ENCODE measurements at places on chromosomes 2 and 18.
A peak's percentile ranks its signal among the peaks of the same experiment; 100 is the strongest.

DNA sequence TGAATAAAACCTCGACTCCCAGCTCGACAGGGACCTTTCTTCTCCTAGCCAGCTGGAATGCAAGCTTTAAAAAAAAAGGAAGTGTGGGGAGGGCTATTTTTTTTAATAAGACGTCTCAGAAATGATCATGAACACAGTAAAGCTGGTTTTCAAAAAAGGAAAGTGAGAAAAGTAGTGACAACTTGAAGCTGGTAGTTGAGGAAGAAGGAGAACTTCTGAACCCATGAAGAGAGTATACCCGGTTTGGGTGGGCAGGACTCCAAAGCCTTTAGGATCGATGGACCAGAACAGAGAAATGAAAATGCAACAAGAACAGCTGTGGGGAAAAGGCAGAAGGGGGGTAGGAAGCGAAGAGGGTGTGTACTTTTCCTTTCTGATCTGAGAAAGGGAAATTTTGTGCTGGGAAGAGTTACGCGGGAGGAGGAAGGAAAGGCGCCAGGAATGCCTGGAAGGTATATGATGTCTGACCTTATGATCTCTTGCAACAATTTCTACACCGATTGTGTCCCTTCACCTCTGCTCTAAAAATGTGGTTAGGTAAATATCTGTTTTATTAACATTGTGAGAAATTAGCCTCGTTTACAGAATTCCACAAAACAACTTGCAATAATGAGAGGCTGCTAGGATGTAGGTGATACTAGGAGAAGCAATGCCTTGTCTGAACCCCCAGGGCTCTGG lies 22.6 kb upstream of the CYP1B1 start:
- DNase-seq, result no peak

DNA sequence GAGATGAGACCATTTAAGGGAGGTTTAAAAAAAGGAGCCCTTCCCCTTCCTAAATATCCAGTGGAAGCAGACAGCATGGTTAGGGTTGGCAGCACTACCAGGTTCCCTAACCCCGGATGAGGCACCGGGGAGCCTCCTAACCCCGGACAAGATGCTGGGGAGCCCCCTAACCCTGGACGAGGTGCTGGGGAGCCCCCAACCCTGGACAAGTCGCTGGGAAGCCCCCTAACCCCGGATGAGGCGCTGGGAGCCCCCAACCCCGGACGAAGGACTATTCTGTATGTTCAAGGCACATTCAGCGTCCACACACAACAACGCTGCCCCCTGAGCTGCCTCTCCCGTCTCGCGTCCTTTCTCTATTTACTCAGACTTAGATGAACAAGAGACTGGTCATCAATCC lies 51.9 kb downstream of the ANKMY1 start:
- no peak for DNase-seq

DNA sequence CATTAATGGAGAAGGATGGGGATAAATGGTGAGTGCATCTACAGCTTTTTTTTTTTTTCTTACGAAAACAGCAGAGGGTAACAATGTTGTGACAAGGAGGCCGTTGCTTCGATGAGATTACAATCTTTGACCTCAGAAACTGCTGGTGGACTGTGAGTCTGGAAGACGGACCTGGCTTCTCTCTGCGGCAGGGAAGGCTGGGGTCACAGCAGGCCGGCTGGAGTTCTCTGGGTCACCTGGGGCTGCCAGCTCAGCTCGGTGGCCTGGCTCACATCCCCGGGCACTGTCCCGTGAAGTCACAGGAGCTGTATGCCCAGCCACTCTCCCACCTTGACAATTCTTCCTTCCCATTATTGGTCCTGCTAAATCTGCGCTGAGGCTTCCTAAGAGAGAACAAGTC lies 160.8 kb downstream of the ACKR3 start:
- no peak for DNase-seq

GRCh38 chr2:234587341-234588053 lies 90.6 kb upstream of the ARL4C start:
- DNase-seq, result no peak

DNA sequence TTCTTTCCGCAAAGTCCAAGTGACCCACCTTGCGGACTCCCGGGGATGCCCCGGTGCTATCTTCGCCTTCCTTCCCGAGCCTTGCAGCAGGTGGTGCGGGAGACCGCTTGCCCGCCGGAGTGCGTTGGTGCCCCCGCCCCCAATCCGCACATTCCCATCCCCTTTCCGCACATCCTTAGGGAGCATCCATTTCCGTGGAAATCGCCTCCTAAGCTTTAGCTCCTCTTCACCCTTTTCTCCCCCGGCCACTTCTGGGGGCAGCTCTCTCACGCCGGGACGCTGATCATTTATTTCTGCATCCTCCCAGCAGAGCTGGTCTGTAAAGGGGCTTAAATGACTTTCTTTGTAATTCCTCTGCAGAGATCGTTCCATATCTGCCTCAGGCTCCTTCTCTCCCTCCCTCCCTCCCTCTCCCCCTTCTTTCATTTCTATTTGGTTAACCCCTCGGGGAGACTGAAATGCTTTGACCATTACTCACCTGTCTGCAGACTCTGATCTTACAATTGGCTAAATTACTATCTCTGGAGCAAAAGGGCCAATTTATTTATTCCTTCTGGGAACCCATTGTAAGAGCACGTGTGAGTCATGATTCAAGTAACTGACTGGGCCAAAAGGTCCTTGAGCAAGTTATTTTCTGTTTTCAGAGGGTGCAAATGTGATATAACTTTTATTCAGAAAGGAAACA lies 1.3 kb upstream of the LYPD1 start:
- DNase-seq, result peak; percentile 95

DNA sequence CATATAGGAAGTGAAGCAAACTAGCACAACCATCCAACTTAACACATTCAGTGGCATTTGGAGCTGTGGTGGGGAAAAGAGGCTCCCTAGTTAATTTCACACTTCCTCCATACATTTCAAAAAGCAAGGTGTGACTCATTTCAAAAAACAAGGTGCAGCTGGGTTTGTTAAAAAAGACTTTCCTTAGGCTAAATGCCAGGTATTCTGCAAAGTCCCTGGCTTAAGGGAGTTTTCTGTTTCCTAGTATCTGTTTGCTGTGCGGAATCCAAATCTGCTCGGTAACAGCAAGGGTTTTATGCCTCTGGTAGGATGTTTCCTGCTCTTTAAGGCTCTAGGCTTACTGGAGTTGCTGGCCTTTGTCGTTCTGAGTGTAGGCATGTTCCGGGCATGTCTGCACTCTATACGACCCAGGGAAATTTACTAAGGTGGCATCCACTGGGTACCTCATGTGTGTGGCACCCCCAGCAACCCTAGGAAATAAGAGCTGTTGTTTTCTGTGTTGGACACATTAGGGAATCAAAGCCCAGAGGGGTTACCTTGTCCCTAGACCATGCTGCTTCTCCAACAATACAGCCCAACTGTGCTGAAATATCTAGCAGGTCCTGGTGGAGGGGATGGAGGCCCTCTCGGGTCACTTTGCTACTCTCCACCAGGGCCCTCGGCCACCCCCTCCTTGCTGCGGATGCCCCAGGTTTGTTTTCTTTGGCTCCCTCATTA lies 634 bp upstream of the MSGN1 start:
- DNase-seq, result no peak

DNA sequence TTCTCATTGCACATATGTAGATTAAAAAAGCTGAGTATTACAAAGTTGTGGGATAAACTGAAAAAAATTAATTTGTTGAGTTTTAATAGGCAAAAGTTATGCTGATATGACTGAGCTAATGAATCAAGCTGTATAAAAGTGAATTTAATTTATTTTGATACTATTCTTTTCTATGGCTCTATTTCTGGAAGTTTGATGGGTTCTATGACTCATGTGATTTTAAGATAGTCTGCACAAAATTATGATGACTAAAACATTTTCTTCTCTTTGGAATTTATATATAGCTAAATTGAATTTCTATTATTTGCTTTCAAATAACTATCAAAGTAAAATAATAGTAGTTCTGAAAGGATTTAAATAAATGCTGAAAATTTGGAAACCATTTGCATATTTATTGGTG lies 71.0 kb upstream of the MMADHC start:
- no peak for DNase-seq

GRCh38 chr2:144351687-144352086 lies 168.2 kb downstream of the ZEB2 start:
- DNase-seq, result no peak

DNA sequence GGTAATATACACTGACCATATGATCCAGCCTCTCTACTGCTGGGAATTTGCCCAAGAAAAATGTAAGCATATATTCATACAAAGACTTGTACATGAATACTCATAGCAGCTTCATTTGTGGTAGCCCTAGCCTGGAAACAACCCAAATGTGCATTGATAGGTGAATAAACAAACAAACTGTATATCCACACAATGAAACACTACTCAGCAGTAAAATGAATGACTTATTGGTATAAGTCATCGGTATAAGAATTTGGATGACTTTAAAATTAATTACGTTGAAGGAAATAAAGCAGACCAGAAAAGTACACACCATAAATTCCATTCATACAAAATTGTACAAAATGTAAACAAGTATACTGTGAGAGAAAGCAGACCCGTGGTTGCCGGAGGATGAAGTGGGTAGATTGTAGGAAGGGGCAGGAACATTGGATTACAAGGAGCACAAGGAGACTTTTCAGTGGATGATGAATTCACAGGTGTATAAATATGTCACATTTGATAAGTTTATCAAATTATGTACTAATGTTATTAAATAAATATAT lies 376.7 kb downstream of the TDRD15 start:
- DNase-seq, result no peak

- DNase-seq, result no peak
Measured at GRCh38 chr2:224011837-224012236, 27.2 kb downstream of the SERPINE2 start.

- DNase-seq, result no peak
Measured at GRCh38 chr18:58787536-58788149, 77.0 kb upstream of the ZNF532 start.

DNA sequence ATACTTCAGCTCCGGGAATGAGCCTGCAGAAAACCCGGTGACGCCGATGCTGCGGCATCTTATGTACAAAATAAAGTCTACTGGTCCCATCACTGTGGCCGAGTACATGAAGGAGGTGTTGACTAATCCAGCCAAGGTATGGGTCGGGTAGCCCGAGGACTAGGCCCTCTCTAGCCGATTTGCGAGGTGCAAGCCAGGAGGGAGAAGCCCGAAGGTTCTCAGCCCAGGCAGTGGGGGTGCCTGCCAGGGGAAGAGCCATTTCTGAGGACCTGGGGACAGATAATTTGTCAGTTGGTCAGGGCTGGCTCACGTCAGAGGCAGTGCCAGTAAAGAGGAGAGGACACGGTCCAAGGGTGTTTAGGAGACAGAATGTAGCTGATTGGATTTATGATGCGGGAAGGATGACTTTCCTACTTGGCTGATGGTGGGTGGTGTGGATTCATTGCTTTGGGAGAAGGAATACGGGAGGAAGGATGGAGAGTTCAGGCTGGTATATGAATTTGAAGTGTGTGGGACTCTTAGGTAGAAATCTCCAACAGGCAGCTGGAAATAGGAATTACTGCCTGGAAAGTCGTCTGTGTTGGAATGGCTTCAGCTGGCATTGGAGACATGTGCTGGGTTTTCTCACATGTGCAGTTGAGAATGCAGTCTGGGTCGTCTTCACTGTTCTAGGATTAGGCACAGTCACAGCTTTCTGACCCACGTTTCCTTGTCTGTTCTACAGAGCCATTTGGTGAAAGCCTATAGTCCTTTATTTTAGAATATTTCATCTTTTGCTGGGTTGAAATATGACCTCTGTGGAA lies 874 bp downstream of the NDUFAF7 start:
- no peak for DNase-seq

GRCh38 chr2:172481507-172482262 lies 54.3 kb downstream of the ITGA6 start:
- no peak for DNase-seq

DNA sequence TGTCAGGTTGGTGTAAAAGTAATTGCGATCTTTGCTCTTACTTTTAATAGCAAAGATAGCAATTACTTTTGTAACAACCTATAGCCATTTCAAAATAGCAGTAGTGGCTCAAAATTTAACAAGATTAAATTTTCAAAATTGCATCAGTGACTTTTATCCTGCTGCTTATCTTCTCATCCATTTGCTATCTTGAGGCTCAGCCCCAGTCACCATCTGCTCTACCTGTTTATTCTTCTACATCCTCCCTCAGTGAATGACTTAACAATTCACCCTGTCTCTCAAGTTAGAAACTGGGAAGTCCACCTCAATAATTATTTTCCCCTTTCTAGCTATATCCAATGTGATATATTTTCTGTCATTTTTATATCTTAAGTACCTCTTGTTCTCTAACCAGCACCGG lies 148.6 kb upstream of the ZNF804A start:
- DNase-seq, result no peak

- DNase-seq, result no peak
Measured at GRCh38 chr18:38751898-38752297, 1186.3 kb upstream of the CELF4 start.

DNA sequence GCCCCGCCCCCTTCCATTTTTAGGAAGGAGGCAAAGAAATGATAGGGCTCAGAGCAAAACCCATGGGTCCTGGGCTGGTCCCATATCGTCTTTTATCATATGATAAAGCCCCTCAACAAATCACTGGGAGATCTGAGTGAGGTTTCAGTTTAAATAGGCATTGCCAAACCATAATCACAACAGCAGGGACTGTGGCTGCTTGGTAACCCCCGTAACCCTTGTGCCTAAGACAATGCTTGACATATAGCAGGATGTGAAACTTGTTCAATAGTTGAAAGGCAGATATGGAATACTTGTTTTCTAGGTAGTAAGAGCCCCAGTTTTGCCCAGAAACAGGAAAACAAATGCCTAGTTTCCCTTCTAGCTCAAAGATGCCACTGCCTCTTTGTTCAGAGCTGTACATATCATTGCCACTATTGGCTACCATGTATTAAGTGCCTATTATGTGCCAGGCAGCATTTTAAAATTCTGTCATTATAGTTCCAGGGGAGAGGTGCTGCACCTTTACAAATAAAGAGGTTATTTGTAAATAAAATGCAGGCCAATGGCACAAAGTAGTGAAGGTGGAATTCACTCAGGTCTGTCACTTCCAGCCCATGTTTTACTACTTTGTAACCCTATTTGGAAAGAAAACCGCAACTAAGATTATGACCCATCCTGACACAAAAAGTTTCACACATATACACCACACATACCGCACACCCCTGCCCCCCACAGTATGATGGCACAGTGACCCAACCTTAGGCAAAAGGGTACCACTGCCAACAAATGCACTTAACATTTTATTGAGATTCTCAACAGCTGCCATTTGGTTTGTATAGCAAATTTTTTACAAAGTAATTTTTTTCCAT lies 14.2 kb downstream of the NAGK start:
- no peak for DNase-seq

- no peak for DNase-seq
Measured at GRCh38 chr2:105112345-105112744, 74.5 kb downstream of the MRPS9 start.

GRCh38 chr18:37402735-37403099 lies 162.9 kb downstream of the CELF4 start:
- no peak for DNase-seq

- DNase-seq, result no peak
Measured at GRCh38 chr2:28556303-28556702, 60.4 kb downstream of the PLB1 start.

GRCh38 chr2:144431392-144431783 lies 88.5 kb downstream of the ZEB2 start:
- DNase-seq, result no peak

GRCh38 chr2:26458365-26459042 lies 19.4 kb downstream of the OTOF start:
- DNase-seq, result no peak

GRCh38 chr2:207122651-207123334 lies 43.0 kb downstream of the KLF7 start:
- DNase-seq, result no peak

Measured in ACHN (cell line).